Activated CD4-positive, alpha-beta T cell treated with anti-CD3 and anti-CD28 coated beads, Interleukin-2, amount 50 U/mL, for 16 hours (primary cell): ENCODE measurements at places on chromosomes 4 and X.
A peak's percentile ranks its signal among the peaks of the same experiment; 100 is the strongest.

- DNase-seq, result no peak
Measured at GRCh38 chrX:47458528-47458927, 24.5 kb downstream of the ZNF41 start.

DNA sequence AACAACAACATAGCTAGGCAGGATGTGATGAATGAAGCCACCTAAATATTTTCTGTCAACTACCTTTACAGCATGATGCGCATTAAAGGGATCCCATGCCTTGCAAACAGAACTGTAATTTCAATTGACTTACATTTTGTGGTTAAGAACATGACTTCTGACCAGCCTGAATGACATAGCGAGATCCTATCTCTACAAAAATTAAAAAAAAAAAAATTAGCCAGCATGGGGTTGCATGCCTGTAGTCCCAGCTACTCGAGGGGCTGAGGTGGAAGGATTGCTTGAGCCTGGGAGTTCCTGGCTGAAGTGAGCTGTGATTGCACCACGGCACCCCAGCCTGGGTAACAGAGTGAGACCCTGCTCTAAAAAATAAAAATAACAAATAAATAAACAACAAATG is 680.6 kb downstream of the IQCM start:
- DNase-seq, result no peak

- DNase-seq, result no peak
Measured at GRCh38 chr4:172787111-172787510, 381.5 kb upstream of the GALNT7 start.

DNA sequence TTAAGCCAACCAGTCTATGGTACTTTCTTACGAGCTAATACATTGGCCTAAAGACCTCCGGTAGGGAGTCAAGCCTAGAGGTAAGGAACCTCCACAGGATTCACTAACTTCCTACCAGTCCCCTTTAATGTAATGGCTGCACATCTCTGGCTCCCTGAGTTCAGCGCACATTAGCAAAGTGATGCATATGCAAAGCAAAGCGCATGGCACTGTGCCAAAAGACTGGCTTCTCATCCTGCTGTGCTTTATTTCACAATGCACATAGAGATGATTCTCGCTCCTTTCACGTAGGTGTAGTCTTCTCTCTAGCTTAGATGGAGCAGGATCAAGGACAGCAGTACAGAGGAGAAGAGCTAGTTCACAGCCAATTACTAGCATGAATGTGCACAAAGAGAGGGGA is 14.6 kb upstream of the CLTRN start:
- no peak for DNase-seq

- peak; percentile 56 for DNase-seq
Measured at GRCh38 chrX:131677655-131678628, 134.1 kb downstream of the OR13H1 start.

DNA sequence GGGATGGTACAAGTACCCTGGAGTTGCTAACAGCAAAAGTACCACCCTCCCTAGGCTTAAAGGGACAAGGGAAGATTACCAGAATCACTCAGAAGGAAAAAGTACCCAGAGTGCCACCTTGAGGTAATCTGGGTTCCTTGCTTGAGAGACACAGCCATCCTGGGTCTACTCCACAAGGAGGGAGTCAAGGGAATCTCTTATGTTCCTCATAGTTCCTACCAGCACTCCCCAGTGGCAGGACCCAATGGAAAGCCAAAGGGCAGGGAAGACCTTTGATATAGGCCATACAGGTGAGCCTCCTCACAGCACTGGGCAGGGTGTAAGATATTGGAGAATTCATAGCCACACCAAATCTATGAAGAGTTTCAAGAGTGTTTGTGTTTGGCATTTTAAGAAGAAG is 5.7 kb downstream of the IL2 start:
- peak; percentile 33 for DNase-seq
